Cerebellar nuclear complex (tissue), 1 donor: ENCODE measurements at places on chromosomes 4 and X.

DNA sequence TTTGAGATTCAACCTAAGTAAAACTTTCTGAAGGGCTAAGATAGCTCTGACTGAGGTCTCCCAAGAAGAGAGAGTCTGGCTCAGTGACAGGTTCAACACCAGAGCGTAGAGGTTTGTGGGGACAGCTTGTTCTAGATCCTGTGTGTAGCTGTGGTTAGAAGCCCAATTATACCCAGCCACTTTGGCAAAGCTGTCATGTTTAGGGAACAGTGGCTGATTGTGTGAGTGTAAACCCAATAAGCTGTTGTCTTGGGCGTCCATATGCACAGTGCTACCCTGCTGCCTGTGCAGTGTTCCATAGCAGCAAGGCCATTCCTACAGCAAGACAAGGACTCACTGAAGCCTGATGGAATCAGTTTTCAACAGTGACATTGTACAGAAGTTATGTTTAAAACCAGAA is 11.2 kb upstream of the SCRG1 start:
- DNase-seq, result no peak

DNA sequence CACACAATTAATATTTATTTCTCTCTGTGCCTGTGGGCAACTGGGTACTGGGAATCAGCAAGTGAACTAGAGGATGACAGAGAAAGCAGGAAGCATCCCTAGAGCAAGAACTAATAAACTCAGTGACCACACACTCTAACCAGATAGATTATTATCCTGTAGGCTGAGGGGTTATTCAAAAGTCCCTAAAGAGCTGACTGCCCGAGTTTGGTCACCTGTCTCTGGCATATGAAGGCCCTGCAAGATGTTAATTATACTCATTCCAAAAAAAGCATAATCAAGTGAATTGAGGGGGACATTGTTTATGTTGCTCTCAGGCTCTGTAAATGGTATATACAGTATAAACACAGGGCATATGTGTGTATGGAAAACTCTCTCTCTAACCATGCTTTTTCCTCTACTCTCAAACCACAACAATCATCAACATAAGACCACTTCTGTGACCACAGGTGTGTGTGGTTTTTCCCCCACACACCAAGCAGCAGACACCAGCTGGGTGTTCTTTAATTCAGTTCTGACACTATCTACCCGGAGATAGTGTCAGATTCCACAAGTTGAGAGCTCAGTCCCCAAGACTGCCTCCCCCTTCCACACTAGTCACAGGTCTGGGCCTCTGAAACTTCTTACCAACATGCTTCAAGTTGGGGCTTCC is 6.2 kb upstream of the HPSE start:
- DNase-seq, result no peak

- DNase-seq, result no peak
Measured at GRCh38 chr4:110970642-110971041, 347.8 kb upstream of the PITX2 start.

DNA sequence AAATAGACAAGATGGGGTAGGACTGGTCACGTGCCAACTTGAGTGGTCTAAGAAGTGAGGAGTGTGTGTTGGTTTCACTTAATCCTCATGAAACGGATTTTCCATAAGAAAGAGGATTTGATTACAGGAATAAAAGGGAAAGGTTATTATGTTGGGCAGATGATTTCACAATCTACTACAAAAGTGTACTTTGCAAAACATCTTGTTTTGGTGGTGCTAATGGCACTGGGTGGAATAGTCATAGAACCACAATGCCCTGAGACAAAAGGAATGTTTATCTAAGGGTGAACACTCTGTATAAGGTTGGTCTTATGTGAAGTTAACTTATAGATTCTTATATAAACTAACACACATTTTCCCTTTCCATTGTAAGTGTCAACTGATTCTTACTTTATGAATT is 45.6 kb downstream of the GLUD2 start:
- no peak for DNase-seq
